H9 (cell line): ENCODE measurements at places on chromosomes 5 and 9. TPM values are rescaled to one million over a fixed set of nuclear protein-coding genes. Genes with fewer than 3 reads are reported as not detected.
A peak's percentile ranks its signal among the peaks of the same experiment; 100 is the strongest.

The PTGES gene
- 1.6 and 2.4 TPM in 2 replicates for total RNA-seq

The MSX2 gene
- 0.35 and 0.42 TPM in 2 replicates for total RNA-seq

The IL9 gene
- not detected in 2 replicates for total RNA-seq

The TMED9 gene
- total RNA-seq = 155 and 156 TPM in 2 replicates

DNA sequence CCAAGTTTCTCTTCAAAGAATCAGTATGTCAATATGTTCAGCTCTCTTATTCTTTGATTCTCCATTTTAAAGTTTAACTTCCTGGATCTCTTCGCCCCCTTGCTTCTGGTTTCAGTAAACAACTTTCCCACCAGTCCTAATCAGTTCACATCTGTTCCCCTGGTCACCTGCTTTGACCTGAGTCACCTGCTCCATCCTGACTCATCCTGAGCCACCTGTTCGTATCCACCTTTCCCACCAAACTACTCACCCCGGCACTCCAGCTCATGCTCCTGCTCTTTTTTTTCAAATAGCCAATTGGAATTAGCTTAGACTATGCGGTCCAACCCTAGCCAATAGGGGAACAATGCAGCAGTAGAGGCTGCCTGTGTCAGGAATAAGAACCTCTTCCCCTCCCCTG lies 23.6 kb upstream of the CSF1R start:
- H3K27me3 ChIP-seq = no peaks in the 10 kb centered on the region
- H3K36me3 ChIP-seq = no peaks in the 10 kb centered on the region
- no peak overlapping the region for H3K4me3 ChIP-seq
- no peak overlapping the region for H3K27ac ChIP-seq

GRCh38 chr5:53406630-53407316 lies 73.7 kb upstream of the FST start:
- no peak overlapping the region for H3K27ac ChIP-seq
- no peaks in the 10 kb centered on the region for H3K27me3 ChIP-seq
- no peaks in the 10 kb centered on the region for H3K36me3 ChIP-seq
- H3K4me3 ChIP-seq = no peak overlapping the region
- no peaks in the 10 kb centered on the region for H3K4me1 ChIP-seq

DNA sequence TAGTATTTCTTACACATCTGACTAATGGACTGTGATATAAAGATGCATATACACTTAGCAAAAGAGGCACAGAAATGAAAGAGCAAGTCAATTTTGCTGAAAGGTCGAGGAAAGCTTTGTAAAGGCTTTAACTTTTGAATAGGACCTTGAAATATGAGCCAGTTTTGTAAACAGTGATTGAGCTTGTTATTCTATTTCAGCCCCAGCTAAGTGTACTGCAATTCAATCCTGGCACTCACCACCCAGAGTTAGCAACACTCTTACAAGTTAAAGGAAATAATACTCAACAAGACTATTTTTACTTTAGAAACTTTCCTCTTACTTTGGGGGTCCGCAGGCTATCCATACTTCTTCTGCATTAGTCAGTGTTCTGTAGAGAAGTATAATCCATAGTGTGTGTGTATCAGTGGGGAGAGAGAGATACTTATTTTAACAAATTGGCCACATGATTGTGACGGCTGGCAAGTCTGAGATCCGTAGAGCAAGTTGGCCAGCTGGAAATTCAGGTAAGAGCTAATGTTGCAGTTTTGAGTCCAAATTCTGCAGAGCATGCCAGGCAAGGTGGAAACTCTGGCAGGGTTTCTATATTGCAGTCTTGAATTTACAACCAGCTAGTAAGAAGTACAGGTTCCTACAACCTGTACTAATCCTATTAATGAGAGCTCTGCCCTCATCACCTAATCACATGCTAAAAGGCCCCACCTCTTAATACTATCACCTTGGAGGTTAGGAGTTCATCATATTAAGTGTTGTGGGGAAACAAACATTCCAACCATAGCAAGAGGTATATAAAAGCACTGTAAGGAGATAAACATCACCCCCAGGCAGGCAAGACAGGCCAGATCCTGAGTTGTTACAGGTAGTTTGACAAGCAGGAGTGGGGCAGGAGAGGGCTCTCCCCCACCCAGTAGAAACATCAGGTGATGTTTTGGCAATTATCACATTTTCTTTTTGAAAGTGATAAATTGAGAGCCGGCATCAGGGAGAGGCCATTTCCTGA lies 33.6 kb downstream of the IL7R start:
- no peaks in the 10 kb centered on the region for H3K27me3 ChIP-seq
- H3K4me3 ChIP-seq = no peak overlapping the region
- no peaks in the 10 kb centered on the region for H3K4me1 ChIP-seq
- no peaks in the 10 kb centered on the region for H3K36me3 ChIP-seq
- H3K27ac ChIP-seq = no peak overlapping the region

DNA sequence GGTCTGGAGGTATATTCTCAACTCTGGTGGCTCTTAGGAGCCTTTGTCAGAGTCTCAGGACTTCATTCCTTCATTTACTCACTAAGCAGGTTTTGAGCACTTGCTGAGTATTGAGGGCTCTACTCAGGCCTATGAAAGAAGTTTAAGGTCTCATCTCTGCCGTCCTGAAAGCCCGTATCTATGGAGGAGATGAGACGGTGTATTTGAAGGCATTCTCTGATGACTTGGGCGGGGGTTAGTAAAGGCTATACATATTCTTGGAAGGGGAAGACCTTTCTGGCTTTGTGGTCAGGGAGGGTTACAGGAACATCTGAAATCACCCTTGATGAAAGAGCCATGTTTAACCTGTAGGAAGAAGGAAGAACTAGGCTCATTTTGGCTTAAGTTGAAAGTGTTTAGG lies 21.9 kb downstream of the RASGRF2 start:
- H3K27ac ChIP-seq = no peak overlapping the region
- peaks cover 7% of the 10 kb centered on the region; the same call in 1 of the 2 replicates for H3K4me1 ChIP-seq
- DNase-seq = no peak
- no peaks in the 10 kb centered on the region for H3K36me3 ChIP-seq

- peak within 1 kb of the TSS; percentile 90 for H3K4me3 ChIP-seq
- H3K36me3 ChIP-seq = no peaks in the 10 kb centered on the region
- peaks cover 2% of the 10 kb centered on the region; the same call in 1 of the 2 replicates for H3K4me1 ChIP-seq
- DNase-seq = peak; percentile 77
- no peak within 1 kb of the TSS for H3K27ac ChIP-seq
These were observed at the start of gene POU4F3 for GRCh38 chr5:146338774-146339714. POU4F3 (plus strand) TSS chr5:146338839; CDS start chr5:146339113, 274 bp downstream.

- H3K27ac ChIP-seq = no peak overlapping the region
- no peak for DNase-seq
- no peak overlapping the region for H3K4me3 ChIP-seq
- no peaks in the 10 kb centered on the region for H3K27me3 ChIP-seq
- H3K36me3 ChIP-seq = peaks cover 5% of the 10 kb centered on the region; the same call in 1 of the 2 replicates
These were observed 721.2 kb downstream of the CDH18 start for GRCh38 chr5:19266791-19267190.

DNA sequence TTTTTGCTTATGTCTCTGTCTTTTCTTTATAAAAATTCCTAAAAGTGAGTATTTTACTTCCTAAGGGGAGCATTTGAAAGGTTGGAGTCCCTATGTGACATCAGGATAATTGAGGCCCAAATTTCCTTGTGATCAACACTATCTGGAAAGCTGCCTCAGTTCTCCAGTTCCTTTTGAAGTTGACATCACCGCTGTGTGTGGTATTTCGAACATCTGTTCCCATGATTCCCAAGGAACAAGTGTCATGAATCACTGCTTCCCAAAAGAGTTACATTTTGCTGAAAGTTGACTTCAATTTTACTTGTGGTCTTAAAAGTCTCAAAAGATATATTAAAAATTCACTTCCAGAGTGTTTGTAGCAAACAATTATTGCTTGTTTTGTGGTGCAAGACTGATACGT lies 452.1 kb upstream of the RGMB start:
- H3K27ac ChIP-seq = no peak overlapping the region
- no peaks in the 10 kb centered on the region for H3K36me3 ChIP-seq
- no peaks in the 10 kb centered on the region for H3K4me1 ChIP-seq
- H3K4me3 ChIP-seq = no peak overlapping the region
- no peak for DNase-seq

- no peak overlapping the region for H3K27ac ChIP-seq
- H3K4me1 ChIP-seq = peaks cover 6% of the 10 kb centered on the region; the same call in 1 of the 2 replicates
- no peak for DNase-seq
These were observed 200.5 kb downstream of the ARHGEF28 start for GRCh38 chr5:73826301-73827105.

GRCh38 chr9:137534256-137535119 lies 15.7 kb downstream of the PNPLA7 start:
- no peaks in the 10 kb centered on the region for H3K4me1 ChIP-seq
- peaks cover 5% of the 10 kb centered on the region; the same call in 2 of the 3 replicates for H3K36me3 ChIP-seq
- H3K27me3 ChIP-seq = no peaks in the 10 kb centered on the region
- H3K4me3 ChIP-seq = no peak overlapping the region

DNA sequence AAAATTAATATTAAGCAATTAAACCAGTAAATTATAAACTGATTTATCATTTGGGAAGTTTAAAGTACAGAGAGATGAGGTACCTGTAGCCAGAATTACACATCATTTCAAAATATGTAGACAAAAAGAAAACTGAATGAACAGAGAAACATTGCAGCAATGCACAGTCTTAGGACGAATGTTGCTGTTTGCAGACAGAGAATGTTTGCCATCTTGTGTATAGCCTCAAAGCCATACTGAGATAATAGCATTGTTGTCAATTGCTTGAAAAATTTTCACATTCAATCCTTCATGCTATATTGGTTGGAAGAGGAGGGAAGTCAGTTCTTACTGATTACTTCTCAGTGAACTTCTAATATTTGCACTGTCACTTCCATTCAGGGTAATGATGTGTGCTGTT lies 326.2 kb downstream of the PRR16 start:
- no peak for DNase-seq
- no peaks in the 10 kb centered on the region for H3K27me3 ChIP-seq

DNA sequence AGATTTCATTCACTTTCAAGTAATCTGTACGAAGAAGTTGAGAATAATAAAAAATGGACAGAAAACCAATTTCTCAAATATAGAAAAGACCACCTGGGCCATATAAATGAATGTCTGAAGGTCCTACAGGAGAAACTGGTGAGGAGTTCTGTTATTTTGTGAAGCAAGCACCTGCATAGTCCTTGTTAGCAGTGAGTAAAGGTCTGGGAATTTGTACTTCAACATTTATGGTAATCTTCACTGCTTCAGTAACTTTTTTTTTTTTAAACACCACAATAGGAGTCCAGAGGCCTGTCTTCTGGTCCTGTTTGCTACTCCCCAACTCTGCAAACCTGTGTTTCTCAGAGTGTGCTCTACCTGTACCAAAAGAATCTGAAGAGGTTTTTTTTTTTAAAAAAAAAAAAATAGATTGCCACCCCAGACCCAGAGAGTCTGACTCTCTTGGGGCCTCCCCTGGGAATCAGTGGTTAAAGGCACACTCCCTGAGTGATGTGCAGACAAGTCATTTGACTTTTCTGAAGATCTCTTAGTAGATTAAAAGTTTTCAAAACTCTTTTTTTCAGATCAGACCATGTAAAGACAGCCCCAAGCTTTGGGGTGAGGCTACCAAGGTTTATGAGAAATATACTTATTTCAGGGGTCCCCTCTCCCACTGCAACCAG lies 55.5 kb downstream of the FAM81B start:
- no peak overlapping the region for H3K27ac ChIP-seq
- no peak overlapping the region for H3K4me3 ChIP-seq
- no peaks in the 10 kb centered on the region for H3K36me3 ChIP-seq
- no peaks in the 10 kb centered on the region; the same call in 1 of the 2 replicates for H3K4me1 ChIP-seq

DNA sequence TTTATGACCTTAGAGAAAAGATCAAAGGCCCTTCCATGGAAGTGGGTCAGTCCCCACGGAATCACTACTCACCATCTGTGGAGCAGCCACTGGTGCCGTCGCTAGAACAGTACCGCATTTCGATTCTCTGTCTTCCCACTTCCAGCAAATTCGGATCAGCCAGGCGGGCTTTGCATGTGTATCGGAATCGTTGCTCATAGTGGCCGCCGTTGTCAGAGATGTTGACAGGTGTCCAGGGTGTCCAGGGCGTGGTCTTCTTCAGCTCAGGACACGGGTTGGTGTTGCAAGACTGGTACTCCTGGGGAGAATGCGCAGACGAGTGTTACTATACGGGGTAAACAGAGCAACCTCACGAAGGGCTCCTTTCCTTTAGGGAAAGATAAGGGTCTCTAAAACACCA lies 479.5 kb downstream of the SEMA5A start:
- no peak overlapping the region for H3K4me3 ChIP-seq
- H3K4me1 ChIP-seq = no peaks in the 10 kb centered on the region
- no peak for DNase-seq
- no peak overlapping the region for H3K27ac ChIP-seq
- H3K27me3 ChIP-seq = no peaks in the 10 kb centered on the region
- no peaks in the 10 kb centered on the region; the same call in none of the 2 replicates for H3K36me3 ChIP-seq

GRCh38 chr5:177005619-177006264 lies 837 bp downstream of the UIMC1 start:
- no peaks in the 10 kb centered on the region for H3K4me1 ChIP-seq
- H3K27me3 ChIP-seq = no peaks in the 10 kb centered on the region
- H3K4me3 ChIP-seq = peak overlapping the region; percentile 91
